Stimulated activated CD4-positive, alpha-beta T cell treated with anti-CD3 and anti-CD28 coated beads, Interleukin-4, amount 100 ng/mL, for 1 hour (primary cell): ENCODE measurements at places on chromosomes 3 and 15.

DNA sequence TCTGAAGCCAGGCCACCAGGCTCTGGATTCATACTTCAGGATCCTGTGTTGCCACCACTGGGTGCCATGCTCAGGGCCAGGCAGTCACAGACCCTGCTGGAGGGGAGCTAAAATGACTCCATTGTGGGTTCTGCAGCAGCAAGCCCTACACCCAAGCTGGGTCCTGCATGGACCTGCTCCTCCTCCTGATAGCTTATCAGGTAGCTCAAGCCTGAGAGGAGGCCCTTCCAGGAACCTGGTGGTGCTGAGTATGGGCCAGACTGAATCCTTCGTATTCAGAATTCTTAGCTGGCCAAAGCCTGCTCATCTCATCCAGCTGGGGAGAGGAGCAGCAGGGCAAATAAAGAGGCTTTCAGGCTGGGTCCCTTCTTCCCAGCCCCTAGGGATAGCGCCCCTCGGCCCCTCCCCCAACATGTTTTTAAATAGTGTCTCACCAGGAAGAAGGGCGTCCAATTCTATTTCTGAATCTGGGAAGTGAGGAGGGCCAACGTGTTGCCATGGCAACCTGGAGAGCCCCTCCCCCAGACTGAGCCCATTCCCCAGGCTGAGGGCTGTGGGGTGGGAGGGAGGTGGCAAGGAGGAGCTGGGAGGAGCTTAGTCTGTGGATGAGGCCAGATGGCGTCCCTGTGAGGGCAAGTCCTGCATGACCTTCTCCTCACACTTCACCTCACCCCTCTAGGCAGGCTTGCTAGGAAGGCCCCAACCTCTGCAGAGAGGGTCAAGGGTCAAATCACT, 11.0 kb upstream of the CAMKV start:
- no peak for DNase-seq

DNA sequence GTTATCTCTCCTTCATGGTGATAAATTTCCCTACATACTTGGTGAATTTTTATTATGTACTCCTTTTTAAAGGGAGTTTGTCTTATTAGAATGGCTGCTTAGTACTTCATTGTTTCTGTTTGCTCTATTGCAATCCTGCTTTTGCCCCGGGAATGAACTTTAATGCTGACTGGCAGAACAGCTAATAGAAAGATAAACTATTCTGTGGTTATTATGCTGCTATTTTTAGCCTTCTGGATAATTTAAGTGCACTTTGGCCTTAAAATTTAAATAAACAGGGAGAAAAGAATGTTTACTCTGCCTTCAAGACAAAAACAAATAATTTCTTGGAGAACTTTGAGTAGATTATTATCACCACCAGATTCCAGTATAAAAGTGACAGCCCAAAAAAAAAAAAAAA, 413.8 kb upstream of the CCDC54 start:
- no peak for DNase-seq

GRCh38 chr15:82108489-82109078, 62.8 kb upstream of the MEX3B start:
- DNase-seq = peak; percentile 71

GRCh38 chr3:32493437-32494414, 8.9 kb downstream of the CMTM6 start:
- DNase-seq = no peak

DNA sequence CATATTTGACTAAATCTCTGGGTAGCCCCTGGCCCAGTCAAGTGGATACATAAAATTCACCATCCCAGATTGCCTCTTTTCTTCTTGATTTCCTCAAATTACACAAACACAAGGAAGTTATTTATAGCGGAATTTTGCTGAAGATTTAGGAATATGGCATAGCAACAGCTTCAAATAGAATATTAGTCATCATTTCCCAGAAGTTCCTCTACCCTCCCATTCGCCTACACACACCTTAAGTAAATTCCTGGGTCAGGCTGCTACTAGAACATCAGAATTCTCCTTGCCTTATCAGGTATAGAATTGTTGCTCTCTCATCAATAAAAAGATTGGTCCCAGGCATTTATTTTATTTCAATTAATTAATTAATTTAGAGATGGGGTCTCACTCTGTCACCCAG, 31.6 kb downstream of the MESD start:
- no peak for DNase-seq

- no peak for DNase-seq
Observed at GRCh38 chr3:138914870-138915502, 32.0 kb downstream of the FOXL2 start.

GRCh38 chr15:39596358-39597051, 15.6 kb downstream of the THBS1 start:
- no peak for DNase-seq

- DNase-seq = no peak
Observed at GRCh38 chr15:61639491-61639890, 410.4 kb upstream of the RORA start.

DNA sequence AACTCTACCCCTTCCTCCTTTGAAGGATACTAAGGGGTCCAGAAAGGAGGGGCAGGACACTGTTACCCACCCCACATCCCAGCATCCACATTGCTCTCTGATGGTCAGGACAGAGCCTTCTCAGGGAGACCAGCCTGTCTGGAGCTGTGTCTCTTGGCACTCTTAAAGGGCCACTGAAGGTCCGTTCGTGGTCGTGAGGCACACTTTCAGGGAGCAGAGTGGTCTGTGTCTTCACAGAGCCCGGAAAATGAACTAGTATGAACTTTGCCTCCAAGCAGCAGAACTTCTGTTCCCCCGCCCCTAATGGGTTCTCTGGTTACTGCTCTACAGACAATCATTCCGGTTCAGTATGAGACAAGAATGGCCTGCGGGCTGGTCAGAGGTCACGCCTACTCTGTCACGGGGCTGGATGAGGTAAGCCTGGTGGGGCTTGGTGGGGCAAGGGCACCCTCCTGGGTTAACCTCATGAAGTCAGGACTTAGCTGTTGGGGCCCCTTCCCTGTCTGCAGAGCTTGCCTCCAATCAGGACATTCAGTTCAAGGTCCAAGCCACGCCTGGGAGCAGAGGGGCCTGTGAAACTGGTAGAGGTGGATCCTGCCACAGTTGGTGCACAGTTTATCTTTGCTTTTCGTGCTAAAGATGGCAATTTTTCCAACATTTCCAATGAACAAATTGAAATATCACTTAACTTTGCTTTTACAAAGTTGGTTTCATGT, 33.2 kb downstream of the CAPN3 start:
- DNase-seq = no peak

DNA sequence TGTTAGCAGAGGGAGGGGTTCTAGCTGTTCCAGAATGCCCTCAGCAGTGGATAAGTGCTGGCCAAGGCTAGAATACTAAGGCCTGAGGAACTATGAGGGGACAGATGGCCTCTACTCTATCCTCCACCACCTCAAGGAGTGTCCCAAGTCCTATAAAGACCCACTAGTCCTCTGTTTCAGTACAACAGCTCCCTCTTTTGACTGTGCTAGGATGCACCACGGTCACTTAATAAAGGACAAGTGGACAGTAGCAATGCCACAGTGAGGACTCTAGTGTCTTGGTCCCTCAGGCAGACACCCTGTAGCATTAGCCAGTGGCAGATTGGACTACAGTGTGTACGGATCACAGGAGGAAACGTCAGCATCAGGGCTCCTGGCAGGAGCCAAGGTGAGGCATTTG, 171.8 kb upstream of the PROK2 start:
- no peak for DNase-seq

DNA sequence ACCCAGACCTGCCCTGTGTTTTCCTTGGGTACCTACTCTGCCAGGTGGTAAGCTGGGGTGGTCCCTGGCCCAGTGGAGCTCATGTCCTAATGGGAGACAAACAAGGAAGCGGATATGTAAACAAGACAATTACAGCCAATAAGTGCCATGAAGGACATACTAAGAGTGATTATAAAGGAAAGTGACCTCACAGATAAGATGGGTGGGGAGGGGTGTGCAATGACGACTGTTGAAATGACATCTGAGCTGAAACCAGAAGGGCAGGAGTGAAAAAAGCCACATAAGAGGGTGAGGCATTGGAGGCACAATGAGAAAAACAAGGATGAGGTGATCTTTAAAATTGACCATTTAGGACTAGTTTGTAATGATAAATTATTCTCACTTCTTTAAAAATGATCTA, 336.2 kb upstream of the IL12A start:
- no peak for DNase-seq

- peak; percentile 96 for DNase-seq
Observed at GRCh38 chr15:97960364-97961066, at the start of gene ARRDC4. ARRDC4 (plus strand) TSS chr15:97960703; CDS start chr15:97960862, 159 bp downstream.

- no peak for DNase-seq
Observed at GRCh38 chr3:46544771-46545503, 21.2 kb downstream of the LRRC2 start.

GRCh38 chr3:64321747-64322146, 96.5 kb upstream of the PRICKLE2 start:
- DNase-seq = no peak
